ENCODE measurements at places on chromosomes 5 and 9.

DNA sequence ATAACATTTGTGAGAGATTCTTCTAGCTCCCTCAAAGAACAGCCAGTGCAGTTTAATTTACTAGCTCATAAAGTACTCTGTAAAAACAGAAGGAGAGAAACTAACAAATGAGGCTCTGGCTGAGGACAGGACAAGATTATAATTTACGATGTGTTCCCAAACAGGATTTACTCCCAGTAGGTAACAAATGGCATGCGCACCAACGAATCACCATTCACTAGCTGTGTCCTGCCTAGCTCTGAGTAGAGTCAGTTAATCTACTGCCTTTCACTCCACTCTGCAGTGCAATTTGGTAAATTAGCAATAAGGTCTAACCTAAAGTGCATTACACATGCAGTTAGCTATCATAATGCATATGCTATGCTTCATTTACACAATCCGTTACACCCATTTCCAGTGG, 497.4 kb upstream of the CCNG1 start:
- no peak for DNase-seq
- no peaks in the 10 kb centered on the region for H3K27me3 ChIP-seq
- H3K27ac ChIP-seq, result no peak overlapping the region
- H3K4me1 ChIP-seq, result no peaks in the 10 kb centered on the region

DNA sequence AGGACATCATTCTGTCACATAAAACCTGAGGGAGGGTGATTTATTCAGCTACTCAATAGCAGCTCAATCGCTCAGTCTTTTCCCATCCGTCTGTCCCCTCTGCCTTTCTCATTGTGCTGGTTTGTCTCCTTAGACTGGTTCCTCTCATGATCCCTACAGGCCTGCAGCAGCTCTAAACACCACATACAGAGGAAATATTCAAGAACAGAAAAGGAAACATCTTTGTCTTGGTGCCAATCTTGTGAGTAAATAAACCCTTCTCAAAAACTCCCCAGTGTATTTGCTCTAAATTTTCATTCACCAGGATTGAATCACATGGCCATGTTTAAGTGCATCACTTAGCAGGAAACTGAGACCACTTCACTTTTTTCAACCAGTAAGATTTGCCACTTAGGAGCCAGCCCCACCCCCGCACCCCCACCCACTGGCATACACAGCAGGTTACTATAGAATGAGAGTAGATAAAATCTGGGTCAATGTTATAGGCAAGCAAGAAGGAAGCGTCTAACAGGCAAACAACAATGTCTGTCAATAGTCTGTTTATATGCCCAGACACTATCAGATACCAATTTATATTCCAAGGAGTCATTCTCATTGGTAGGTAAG, 895.5 kb upstream of the DMAC1 start:
- H3K36me3 ChIP-seq, result no peaks in the 10 kb centered on the region
- H3K27ac ChIP-seq, result no peak overlapping the region
- no peak for DNase-seq
- H3K27me3 ChIP-seq, result no peaks in the 10 kb centered on the region
- H3K4me1 ChIP-seq, result no peaks in the 10 kb centered on the region
- no peak overlapping the region for H3K4me3 ChIP-seq

- H3K36me3 ChIP-seq, result no peaks in the 10 kb centered on the region
- H3K4me3 ChIP-seq, result no peak overlapping the region
- H3K4me1 ChIP-seq, result no peaks in the 10 kb centered on the region
- H3K27ac ChIP-seq, result no peak overlapping the region
- H3K27me3 ChIP-seq, result no peaks in the 10 kb centered on the region
- peak; percentile 75 for DNase-seq
Observed at GRCh38 chr5:132064738-132065331, 4.4 kb downstream of the IL3 start.

DNA sequence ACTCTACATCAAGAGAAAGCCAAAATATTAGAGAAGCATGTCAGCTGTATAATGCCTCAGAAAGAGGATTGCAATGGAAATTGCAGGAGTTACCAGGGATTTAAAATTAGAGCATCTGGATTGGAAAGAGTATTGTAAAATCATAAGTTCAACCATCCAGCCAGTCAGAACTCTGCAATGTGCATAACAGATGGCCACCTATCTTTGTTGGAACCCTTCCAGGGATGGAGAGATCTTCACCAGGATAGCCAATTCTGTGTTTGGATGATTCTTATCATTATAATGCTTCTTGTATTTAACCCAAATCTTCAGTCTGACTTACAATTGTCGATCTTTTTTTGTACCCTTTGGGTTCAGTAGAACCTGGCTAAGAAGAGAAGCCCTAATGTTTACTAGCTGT, 164.4 kb downstream of the TLR4 start:
- H3K27ac ChIP-seq, result no peak overlapping the region
- H3K36me3 ChIP-seq, result no peaks in the 10 kb centered on the region
- no peaks in the 10 kb centered on the region for H3K4me1 ChIP-seq
- no peaks in the 10 kb centered on the region for H3K27me3 ChIP-seq
- H3K4me3 ChIP-seq, result no peak overlapping the region

GRCh38 chr5:117943541-117943940, 1044.8 kb downstream of the DTWD2 start:
- H3K27ac ChIP-seq, result no peak overlapping the region
- H3K27me3 ChIP-seq, result no peaks in the 10 kb centered on the region
- H3K4me3 ChIP-seq, result no peak overlapping the region
- H3K4me1 ChIP-seq, result no peaks in the 10 kb centered on the region
- H3K36me3 ChIP-seq, result no peaks in the 10 kb centered on the region

DNA sequence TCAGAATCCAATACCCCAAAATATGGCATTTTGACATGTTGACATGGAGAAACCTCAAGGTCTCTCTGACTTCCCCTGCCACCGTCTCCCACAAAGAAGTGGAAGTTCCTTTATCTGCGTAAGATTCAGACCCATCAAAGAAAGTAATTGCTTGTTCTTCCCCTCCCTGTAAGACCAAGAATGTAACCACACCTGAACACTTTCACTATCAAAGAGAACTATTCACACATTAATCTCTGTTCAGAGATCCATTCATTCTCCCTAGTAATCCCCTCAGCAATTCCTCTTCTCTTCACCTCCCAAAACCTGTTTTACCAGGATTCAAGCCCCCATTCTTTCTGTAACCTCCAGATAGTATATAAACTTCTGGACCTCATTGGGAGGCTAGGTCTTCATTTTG, 4.1 kb upstream of the SLC1A1 start:
- no peaks in the 10 kb centered on the region for H3K36me3 ChIP-seq
- no peak overlapping the region for H3K4me3 ChIP-seq
- H3K27ac ChIP-seq, result no peak overlapping the region
- no peak for DNase-seq
- no peaks in the 10 kb centered on the region for H3K4me1 ChIP-seq

- H3K36me3 ChIP-seq, result no peaks in the 10 kb centered on the region
- DNase-seq, result no peak
- peaks cover 39% of the 10 kb centered on the region for H3K4me1 ChIP-seq
- no peaks in the 10 kb centered on the region for H3K27me3 ChIP-seq
- peak overlapping the region; percentile 92 for H3K27ac ChIP-seq
- H3K4me3 ChIP-seq, result no peak overlapping the region
Observed at GRCh38 chr5:173454361-173454735, 126.1 kb upstream of the STC2 start.

DNA sequence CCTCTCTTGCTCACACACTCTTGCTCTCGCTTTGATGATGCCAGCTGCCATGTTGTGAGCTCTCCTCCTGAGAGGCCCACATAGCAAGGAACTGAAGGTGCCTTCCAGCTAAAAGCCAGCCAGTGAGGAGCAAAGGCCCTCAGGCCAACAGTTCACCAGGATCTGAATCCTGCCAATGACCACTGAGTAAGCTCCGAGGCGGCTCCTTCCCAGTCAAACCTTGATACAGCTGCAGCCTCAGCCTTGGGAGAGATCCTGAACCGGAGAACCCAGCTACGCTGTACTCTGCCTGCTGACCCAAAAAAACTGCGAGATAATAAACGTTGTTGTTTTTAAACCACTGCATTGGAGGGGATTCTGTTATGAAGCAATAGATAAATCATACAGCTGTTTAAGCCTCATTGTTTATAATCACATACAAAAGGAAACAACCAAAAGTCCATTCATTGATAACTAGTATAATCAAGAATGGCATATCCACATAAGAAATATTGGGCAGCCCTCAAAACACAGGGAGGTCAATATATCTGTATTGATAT, 49.0 kb upstream of the IFNK start:
- peaks cover 24% of the 10 kb centered on the region for H3K36me3 ChIP-seq
- no peaks in the 10 kb centered on the region for H3K27me3 ChIP-seq
- H3K4me3 ChIP-seq, result no peak overlapping the region
- H3K4me1 ChIP-seq, result peaks cover 18% of the 10 kb centered on the region

- peaks cover 58% of the 10 kb centered on the region for H3K27me3 ChIP-seq
- H3K36me3 ChIP-seq, result no peaks in the 10 kb centered on the region
Observed at GRCh38 chr5:158882660-158883059, 217.1 kb downstream of the EBF1 start.

DNA sequence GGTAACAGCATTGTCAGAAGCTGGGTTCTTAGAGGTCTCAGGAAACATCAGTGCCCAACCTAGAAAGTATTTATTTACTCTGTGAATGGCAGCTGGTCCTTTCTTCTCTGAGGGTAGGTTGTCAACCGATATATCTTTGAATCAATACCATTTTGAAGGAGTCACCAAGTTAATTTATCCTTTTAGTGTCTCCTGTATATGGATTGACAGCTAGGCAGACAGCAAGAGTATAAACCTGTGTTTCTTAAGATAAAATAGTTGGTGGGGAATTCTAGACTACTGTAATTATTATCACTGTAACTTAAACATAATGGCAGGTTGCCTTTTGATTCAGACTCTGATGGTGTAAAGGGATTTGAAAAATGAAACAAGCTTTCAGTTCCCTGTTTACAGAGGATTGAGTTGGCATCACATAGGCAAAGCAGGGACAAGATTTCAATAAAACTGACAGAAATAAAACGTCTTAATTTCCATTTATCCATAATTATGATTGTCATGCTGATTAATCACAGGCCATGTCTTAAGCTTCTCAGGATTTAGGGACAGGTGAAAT, 190.8 kb upstream of the HAPLN1 start:
- no peak overlapping the region for H3K27ac ChIP-seq
- no peak overlapping the region for H3K4me3 ChIP-seq
- no peak for DNase-seq
- H3K4me1 ChIP-seq, result no peaks in the 10 kb centered on the region
- H3K27me3 ChIP-seq, result no peaks in the 10 kb centered on the region

GRCh38 chr5:119355685-119356611, at the start of gene TNFAIP8:
TSS of gene TNFAIP8 (plus strand) at chr5:119356019. CDS start at chr5:119356091, 72 bp downstream.
- peak within 1 kb of the TSS; percentile 37 for H3K4me3 ChIP-seq
- no peak for DNase-seq
- peak within 1 kb of the TSS; percentile 51 for H3K27ac ChIP-seq

DNA sequence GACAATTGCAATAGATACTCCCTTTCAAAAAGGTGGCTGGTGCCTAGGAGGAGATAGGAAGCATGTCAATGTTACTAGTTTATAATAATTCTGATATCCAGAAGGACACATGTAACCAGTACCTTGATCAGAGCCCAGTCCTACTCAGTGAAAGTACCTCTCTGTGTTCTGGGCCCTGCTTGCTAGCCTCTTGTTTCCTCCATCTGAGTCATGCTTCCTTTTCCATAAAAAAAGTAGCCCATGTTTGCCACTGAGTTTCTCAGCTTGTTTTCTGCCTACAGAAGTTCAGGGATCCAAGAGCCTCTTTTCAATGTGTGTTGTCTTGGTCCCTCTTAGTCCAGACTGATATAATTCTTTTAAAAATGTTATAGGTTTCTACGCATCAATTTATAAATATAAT, 149.0 kb downstream of the SSBP2 start:
- H3K4me3 ChIP-seq, result no peak overlapping the region
- H3K36me3 ChIP-seq, result no peaks in the 10 kb centered on the region

DNA sequence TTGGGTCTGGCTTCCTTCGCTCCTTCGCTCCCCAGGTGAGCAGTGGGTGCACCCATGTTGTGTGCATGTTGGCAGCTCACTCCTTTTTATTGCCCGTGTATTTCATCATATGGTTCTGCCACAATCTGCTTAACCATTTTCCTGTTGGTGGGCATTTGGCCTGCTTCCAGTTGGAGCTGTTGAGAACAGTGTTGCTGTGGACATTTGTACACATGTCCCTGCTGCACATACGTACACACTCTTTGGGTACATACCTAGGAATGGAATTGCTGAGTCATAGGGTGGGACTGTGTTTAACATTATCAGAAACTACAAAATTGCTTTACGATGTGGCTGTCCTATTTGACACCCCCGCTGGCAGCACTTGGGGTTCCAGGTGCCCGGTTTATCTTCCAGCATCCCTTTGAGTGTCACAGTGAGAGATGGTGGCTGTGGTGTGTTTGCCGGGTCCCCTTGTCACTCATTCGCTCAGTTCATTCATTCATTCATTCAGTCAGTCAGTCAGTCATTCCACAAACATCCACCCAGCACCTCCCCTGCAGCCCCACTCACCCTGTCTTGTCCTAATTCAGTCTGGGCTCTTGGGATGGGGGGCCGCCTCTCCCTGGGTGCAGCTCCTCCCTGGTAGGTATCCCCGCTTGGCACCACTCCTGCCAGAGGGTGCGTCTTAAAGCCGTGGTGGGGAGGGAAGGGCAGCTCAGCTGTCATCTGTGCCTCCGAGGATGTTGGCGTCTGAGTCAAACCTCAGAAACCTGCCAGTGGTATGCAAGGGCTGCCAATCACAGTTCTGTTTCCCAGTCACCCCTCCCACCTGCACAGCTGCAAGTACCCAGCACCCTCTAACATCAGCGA, 7.9 kb upstream of the FIBCD1 start:
- peak overlapping the region; percentile 18 for H3K4me3 ChIP-seq
- H3K27ac ChIP-seq, result peak overlapping the region; percentile 76

DNA sequence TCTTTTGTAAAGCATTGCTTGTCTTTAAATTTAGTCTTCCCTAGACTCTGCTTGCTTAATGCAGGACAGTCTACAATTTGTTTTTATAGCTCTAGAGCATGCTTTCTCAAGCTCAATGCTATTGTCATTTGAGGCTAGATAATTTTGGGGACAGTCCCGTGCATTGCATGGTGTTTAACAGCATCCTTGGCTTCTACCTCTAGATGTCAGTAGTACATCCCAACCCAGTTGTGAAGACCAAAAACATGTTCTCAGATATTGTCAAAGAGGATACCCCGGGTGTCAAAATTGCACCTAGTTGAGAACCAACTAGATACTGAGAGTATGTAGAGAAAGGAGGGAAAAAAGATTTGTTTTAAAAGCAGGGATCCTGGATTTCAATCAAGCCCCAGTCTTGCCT, 277.5 kb downstream of the CEMIP2 start:
- H3K36me3 ChIP-seq, result no peaks in the 10 kb centered on the region
- peaks cover 3% of the 10 kb centered on the region for H3K27me3 ChIP-seq
- H3K4me1 ChIP-seq, result no peaks in the 10 kb centered on the region
- DNase-seq, result no peak
- no peak overlapping the region for H3K27ac ChIP-seq
- no peak overlapping the region for H3K4me3 ChIP-seq

GRCh38 chr5:490116-491106, 33.8 kb downstream of the SLC9A3 start:
- no peaks in the 10 kb centered on the region for H3K36me3 ChIP-seq
- no peak overlapping the region for H3K27ac ChIP-seq
- H3K4me3 ChIP-seq, result no peak overlapping the region
- no peaks in the 10 kb centered on the region for H3K4me1 ChIP-seq
- H3K27me3 ChIP-seq, result peaks cover 35% of the 10 kb centered on the region

DNA sequence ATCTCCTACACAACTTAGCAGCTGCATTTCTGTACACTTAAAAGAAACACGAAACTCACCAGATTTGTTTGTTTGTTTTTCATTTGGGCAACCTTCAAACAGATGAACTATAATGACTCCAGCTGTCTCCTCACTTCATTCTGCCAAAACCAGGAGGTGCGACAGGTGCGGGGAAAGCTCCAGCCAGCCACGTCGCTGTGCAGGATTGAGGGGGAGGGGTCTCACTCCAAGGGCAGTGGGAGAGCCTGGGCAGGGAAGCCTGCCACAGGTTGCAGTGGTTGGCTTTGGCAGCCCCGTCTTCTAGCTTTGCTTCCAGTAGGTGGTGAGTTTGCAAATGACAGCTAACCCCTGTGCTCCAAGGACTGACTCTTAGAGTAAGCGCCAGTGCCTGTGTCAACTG, 215.8 kb downstream of the CEMIP2 start:
- no peak for DNase-seq
- peaks cover 46% of the 10 kb centered on the region for H3K27me3 ChIP-seq
- H3K4me1 ChIP-seq, result no peaks in the 10 kb centered on the region
- H3K36me3 ChIP-seq, result no peaks in the 10 kb centered on the region
